ENCODE measurements at places on chromosomes 7 and 10.

GRCh38 chr7:71886046-71886445 lies 526.1 kb downstream of the CALN1 start:
- DNase-seq, result no peak

GRCh38 chr10:48807791-48808470 lies 123.3 kb downstream of the WDFY4 start:
- DNase-seq, result no peak

GRCh38 chr7:149866779-149867447 lies 6.9 kb upstream of the ATP6V0E2 start:
- no peak for DNase-seq

DNA sequence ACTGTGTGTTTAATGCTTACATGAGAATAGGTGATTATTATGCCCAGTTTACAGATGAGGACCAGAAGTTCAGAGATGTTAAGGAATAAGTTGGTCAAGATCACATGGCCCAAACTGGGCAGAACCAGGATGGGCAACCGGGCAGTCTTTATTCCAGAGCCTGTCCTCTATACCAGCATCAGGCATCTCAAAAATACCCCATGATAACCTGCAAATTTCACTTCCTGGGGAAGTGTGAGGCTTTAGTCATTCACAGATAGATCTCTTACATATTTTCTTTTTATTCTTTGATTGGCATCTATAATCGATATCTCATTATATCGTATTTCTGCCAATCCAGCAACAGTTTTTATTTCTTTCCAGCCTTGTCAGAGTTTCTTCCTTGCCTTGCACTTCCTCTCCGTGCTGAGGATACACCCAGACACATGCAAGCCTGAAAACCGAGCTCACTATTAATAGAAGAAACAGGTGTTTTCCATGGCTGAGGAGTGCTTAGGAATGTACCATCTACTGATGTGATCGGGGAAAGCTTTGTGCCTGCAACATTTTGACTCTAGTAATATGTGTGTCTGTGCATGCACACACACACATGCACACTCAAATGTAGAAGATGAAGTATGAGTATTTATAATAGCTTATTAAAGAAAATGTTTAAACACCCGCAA lies 82.4 kb downstream of the CREM start:
- DNase-seq, result no peak

GRCh38 chr10:5911670-5912069 lies 21.6 kb downstream of the FBH1 start:
- DNase-seq, result no peak

DNA sequence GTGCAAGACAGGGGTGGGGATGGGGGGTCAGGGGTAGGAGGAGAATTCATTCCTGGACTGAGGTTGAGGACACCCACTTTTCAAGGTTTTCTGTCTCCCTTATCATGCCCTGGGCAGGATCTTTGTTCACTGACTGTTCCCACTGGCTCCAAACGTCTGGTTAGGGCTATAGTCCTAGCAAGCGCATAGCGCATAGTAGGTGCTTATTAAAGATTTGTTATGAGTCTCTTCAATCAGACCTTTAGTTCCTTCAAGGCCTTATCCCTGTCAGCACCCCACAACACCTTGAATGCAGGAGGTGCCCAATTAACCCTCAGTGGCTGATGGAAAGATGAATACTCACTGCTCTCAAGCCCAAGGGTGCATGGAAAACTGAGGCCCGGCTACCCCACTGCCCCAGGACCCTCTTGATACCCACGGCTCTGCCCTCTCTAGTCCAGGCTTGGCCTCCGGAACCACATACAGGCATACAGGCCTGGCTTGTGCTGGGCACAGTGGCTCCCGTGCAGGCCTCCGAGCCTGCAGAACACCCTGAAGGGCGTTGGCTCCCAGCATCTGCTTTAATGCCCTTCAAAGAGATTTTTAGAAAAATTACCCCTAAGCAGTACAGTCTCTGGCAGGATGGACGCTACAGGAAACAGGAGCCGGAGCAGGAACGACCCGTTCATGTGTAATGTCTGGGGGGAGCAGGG lies 177.7 kb downstream of the SH3PXD2A start:
- DNase-seq, result no peak

- no peak for DNase-seq
Measured at GRCh38 chr7:102122026-102122425, 164.6 kb upstream of the SH2B2 start.

DNA sequence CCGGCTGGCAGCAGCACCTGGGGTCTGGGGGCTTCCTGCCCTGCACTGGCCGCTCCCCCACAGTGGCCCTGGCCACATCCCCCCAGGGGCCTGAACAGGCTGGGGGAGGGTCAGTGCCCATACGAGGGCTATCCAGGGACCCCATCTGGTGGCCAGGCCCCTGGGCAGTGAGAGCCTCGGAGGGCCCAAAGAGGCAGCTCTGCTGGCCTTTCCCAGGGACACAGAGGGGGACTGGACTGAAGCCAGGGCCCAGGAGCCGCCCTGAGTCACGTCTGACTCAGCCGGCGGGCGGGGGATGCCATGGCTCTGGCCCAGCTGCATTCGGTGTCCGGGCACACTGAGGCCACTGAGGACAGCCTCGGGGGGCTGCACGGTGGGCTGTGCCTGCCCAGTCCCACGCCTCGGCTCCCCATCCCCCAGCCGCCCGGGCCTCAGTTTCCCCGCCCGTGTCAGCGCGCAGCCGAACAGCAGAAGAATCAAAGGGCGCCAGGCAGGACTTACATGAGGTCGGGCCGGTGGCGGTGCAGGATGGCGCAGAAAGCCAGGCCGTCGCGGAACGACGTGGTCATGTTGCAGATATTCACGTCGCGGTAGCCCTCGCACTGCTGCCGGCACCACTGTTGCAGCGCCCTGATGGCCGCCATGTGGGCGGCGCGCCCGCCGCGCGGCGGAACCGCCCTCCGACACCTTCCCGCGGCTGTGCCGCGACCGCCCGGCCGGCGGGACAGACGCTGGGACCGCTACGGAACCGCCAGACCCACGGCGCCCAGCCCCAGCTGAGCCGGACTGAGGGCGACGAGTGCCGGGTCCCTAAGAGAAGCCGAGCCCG lies at the start of gene MICALL2:
MICALL2 (minus strand) TSS at position 788 of the 829 bp plus-strand sequence; CDS start at position 644, 144 bp downstream.
- no peak for DNase-seq

- DNase-seq, result no peak
Measured at GRCh38 chr10:96878057-96878456, 46.0 kb downstream of the LCOR start.

DNA sequence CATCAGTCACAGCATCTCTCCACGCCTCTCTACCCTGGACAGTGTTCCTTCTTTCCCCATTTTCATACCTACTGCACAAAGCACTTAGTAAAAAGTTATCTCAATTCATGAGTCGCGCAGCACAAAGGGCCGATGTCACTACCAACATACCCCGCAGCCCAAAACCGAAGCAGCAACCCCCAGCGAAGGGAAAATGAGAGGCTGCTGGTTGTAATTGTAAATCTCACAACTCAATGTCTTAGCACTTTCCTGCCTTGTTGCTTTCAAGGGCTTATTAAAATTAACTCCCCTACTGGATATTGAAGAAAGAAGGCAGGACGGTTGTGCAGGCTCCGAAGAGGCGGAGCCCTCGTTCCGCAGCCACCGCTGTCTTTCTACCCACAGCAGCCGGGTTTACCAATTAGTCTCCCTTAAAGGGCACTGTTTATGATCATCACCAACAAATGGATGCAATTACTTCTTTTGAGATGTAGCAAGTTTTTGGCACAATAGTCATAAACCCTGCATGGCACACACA lies 6.5 kb downstream of the DIP2C start:
- DNase-seq, result no peak

- DNase-seq, result no peak
Measured at GRCh38 chr7:57305192-57305748, 144.7 kb upstream of the ZNF716 start.

DNA sequence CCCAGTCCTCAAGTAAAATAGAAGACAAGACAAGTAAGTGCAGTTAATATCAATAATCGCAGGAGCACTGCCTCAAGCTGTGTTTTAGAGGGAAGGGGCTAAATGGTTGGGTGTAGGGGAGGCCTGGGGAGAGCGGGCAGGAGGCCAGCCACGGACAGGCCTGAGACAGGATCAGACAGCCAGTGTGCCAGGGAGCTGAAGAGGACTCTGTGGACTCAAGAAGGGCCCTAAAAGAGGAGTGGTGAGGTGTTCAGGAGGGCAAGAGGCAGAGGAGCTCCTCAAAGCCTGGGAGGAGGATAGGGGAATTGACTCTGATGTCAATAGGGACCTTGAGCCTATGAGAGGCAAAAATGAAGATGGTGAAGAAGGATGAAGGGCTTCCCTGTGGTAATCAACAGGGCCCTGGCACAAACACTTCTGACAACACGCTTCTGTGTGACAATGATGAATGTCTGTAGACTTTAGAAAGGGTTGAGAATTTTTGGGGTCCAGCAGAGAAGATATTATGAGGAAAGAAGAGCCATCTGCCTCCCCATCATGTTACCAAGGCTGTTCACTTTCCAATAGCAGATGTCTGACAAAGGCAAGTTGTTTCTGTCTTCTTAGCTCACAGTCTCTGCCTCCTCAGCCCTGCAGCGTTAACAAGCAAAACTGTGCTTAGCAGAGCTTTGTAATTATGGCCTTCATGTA lies 2.4 kb upstream of the PTPRE start:
- DNase-seq, result no peak

DNA sequence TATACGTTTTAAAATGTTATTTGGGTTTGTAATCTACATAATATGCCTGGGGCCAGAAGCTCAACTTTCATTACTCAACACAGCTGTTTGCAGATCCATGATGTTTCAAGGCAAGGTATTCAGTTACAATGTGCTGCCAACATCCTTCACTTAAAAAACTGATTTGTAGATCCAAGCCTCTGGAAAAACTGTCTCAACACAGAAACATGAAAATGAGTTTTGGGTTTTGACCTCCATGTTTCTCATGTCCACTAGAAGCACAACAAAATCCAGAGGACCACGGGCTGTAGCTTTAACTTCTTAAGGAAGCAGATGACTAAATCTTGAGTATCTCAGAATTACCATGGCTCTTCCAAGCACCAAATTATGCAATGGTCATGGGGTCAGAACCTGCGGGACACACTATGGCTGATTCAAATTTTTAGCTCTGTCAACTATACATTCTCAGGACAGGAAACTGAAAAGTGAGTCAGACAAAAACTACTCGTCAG lies 247.1 kb upstream of the GRB10 start:
- no peak for DNase-seq

GRCh38 chr7:7858559-7858958 lies 110.0 kb upstream of the GLCCI1 start:
- DNase-seq, result no peak

DNA sequence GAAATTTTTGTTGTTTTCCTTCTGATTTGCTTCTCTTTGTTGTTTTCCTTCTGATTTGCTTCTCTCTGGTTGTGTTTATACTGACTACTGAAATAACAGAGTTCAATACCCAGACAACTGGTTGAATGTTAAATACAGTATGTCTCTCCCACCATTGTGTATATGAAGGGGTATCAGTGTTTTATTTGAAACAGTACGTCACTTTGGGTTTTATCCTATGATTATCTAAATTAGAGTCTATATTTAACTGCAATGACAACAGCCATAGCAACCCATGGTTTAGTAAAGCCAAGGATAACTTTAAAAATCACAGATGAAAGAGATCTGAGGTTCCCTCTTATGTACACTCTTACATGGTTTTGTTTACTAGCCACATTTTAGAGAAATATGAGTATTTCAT lies 141.3 kb downstream of the GNAT3 start:
- no peak for DNase-seq

DNA sequence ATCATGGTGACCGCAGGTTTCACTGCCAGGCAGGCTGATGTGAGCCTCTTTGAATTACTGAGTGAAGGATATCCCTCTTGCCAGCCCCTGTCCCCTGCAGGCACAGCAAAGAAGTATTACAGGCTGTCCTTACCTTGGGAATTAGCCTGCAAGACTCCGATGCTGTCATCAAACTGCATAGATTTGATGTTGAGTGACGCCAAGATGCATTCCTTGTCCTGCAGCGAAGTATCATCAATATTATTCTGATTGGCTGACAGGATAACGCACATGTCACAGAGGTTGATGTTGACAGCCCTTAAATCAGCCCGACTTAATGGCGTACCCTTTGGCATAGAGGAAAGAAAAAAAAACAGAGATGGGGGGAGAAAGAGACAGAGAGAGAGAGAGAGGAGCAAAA lies 693.0 kb downstream of the KCNMA1 start:
- DNase-seq, result no peak

DNA sequence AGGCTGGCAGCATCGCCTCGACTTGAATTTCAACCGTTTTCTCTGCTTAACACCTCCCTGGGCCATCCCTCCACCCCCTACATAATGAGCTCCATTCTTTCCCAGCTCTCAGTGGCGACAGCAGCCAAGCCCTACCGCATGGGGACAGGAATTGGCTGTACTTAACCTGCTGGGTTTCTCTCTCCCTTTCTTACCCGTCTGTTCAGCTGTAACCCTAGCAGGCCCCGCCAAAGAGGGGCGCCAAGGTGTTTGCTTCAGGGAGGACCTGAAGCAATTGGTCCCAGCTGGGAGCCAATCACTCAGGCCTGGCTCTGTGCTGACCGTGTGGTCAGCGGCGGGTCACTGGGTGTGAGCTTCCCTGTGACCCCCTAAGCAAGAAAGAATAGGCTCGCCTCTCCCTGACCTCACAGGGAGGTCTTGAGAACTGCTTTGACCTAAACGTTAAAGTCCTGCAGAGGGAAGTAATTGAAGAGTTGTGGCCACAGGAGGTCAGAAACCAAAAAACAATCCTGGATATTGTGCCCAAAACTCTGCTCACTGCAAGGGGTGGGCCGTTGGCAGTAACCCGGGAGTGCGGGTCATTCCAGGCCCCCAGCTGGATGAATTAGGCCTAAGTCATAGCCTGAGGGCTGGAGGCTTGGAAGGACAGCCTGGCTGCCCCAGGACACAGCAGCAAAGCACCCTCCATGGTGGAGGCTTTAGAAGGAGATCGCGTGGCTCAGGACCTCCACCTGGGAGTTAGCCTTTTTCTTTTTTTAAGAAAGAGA lies 114.6 kb downstream of the ITIH5 start:
- DNase-seq, result no peak

- no peak for DNase-seq
Measured at GRCh38 chr10:102517553-102517952, 13.8 kb downstream of the SUFU start.

DNA sequence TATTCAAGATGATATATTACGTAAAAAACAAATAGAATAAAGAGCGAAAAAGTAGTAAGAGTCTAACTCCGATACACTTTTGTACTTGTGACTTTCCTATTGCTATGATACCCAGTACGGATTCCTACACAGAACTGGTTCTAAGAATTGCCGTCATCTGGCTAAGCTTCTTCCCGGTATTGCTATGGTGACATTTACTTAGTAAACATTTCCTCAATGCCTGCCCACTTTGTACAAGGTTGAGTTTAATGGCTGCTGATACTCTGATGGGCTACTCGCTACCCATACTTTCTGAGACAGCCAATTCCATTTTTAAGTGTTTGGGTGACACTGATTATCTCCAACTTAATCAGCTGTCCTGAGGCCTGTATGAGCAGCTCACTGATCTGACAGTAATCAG lies 55.6 kb downstream of the OSBPL3 start:
- DNase-seq, result no peak

Measured in stimulated activated CD8-positive, alpha-beta memory T cell treated with anti-CD3 and anti-CD28 coated beads, Interleukin-2, amount 100 ng/mL, for 1 hour (primary cell).